ENCODE measurements at places on chromosomes 5 and 9.

- DNase-seq: no peak
Observed at GRCh38 chr5:59654691-59655090, 238.8 kb downstream of the PDE4D start.

- DNase-seq: no peak
Observed at GRCh38 chr5:149325894-149326293, 19.4 kb upstream of the GRPEL2 start.

GRCh38 chr9:90274725-90275124 is 367.9 kb downstream of the DIRAS2 start:
- DNase-seq: no peak

GRCh38 chr9:128999581-129000206 is 28.4 kb downstream of the SH3GLB2 start:
- no peak for DNase-seq

DNA sequence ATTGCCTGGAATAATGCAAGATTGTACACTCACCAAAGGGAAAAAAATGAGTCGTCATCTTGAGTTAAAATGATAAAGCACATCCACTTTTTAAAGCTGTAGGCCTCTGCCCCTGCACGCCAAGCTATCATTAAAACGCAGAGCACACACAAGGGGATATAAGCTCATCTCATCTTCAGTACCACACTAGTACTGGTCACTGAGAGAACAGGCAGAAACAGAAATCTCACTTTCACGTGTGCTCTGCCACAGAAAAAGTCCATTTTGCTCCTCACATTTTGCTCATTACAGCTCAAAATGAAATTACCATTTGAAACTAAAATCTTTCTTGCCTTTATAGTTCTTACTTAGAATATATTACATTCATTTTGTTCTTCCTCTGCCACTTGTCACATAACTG is 99.2 kb upstream of the SLC30A5 start:
- DNase-seq: no peak

DNA sequence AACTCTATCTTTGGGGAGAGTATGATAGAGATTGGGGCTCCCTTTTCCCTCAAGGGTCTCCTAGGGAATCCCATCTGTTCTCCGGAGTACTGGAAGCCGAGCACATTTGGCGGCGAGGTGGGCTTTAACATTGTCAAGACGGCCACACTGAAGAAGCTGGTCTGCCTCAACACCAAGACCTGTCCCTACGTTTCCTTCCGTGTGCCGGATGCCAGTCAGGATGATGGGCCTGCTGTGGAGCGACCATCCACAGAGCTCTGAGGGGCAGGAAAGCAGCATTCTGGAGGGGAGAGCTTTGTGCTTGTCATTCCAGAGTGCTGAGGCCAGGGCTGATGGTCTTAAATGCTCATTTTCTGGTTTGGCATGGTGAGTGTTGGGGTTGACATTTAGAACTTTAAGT is 21.5 kb downstream of the PTGS1 start:
- DNase-seq: no peak

DNA sequence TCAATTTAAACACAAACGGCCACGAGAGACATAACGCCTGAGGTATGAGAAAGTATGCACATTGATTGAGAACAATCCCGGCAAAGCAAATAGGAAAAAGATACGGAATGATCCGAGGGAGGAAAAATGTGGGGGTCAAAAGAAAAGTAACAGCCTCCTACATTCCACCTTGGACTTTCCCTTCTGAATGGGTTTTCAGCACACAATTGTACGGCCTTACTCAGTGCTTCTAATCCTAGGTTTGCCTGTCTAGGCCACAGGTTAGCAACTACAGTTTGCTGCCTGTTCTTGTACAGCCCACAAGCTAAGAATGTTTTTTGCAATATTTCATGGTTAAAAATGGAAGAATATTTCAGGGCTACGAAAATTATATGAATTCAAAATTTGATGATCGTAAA is 46.2 kb upstream of the RNF20 start:
- no peak for DNase-seq

DNA sequence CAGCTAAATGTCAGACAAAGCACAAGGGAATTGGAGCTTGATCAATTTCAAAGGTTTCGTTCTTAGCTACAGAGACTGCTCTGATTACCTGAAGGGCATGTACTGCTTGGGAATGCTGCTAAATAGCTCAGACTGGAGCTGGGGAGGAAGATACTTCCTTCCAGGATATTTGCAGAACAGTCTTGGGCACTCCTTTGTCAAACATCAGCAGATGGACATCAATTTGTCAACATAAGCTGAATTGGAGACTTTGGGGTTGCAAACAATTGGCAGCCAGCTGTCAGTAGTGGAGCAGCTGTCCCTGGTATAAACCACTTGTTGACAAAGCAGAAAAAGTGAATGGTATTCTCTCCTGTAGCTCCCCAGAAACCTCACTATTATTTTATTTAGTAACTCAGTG is 182.0 kb downstream of the CCDC192 start:
- DNase-seq: no peak

Data from nephron progenitor cell (in vitro differentiated cells).